Stimulated activated CD4-positive, alpha-beta T cell treated with anti-CD3 and anti-CD28 coated beads, Interleukin-15, amount 100 ng/mL, for 1 hour (primary cell): ENCODE measurements at places on chromosomes 4 and X.

DNA sequence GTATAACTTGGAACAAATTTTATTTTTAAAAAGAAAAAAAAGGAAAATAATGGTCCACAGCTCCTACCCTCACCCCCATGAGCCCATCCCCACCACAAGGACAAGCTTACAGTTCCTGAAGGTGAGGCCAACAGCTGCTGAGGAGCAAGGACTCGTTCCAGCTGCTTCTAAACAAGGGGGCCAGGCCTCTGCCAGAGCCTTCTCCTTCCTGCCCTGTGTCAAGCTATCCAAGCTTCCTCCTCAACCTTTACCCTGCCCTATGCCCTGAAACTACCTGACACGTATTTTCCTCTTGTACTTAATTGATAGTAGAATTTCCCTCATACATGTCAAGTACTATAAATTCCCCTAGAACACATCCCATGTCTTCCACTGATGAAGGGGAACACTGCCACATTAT, 8.8 kb downstream of the SH3D19 start:
- DNase-seq = no peak

GRCh38 chrX:65331371-65331770, 203.2 kb downstream of the LAS1L start:
- DNase-seq = no peak

DNA sequence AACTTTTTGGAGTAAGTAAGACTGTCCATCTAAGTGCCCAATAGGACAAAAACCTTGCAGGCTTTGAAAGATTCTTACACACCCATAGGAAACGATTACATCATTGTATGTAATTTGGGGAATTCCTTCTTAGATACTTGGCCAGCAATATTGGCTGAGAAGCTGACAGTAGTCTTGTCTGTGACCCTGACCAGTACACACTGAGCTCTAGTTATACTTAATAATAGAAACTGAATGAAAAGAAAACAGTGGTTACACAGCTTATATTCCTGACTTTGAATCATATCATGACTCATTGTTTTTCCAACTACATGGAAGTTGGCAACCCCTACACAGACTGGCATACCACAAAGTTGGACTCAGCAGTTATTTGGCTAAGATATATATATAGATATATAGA, 7.1 kb upstream of the TLR2 start:
- DNase-seq = no peak

DNA sequence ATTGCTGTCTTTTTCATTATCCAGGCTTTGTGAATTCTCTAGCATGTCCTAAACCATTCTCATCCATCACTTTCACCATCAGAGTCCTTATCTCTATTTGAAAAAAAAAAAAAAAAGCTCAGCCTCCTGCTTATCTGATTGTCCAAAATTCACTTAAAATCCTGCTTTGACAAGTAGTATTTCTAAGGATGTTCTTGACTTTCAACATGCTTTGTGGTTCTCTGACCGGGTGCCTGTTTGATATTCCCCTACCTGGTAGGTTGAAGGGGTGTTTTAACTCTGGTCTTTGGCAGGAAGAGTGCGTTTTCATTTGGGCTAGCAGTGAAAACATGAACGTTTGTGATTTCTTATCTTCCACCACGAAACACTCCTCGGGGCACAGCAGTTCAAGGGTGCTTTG, 17.3 kb upstream of the BBS12 start:
- no peak for DNase-seq

DNA sequence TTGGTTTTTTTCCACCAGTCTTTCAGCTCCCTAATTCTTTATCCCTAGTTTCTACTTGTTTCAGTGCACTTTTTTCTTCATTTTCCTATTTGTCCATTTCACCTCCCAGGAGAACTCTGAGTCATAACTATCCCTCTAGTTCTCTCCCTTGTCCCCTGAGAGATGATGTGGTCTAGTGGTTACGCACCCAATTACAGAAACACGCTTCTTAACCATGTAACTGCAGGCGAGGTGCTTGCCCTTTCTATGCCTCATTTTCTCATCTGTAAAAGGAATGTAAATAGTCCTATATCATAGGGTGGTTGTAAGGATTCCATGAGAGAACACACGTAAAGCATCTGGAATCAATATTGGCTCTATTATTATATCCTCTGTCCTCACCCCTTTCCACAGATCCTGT, 8.8 kb upstream of the GRPR start:
- no peak for DNase-seq

- no peak for DNase-seq
Measured at GRCh38 chr4:10534820-10535219, 77.6 kb upstream of the ZNF518B start.

DNA sequence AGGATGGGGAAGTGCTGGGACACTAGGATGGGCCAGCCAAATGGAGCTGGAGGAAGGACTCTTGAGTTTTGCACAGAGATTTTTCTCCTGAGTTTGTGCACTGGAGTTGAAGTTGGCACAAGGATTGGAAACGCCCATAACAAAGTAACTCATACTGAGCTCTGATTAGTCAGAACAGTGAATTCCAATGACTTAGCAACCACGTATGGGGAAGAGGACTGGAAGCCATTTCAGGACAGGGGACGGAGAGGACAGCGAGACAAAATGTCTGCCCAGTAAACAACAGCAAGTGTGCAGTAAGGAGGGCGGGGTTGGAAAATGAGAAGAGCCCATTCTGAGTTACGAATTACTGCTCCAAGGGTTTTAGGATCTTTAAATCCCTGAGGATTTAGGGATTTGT, 5.9 kb downstream of the RIPPLY1 start:
- DNase-seq = no peak

DNA sequence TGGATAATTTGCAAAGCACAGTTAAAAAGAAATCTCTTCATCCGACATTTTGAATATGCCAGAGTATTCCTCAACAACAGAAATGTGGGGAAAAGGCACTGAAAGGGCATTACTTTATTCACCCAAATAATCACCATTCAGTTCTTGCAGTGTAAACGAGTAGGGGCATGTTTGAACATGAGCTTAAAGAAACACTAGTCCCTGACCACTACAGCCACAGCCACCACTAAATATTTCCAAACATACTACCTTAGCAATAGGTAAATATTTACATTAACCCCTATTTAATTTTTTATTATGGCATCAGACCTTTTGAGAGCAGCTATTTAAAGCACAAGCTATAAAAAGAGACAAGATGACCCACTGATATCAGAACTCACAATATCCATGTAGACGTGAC, 27.6 kb downstream of the MCF2 start:
- no peak for DNase-seq

- no peak for DNase-seq
Measured at GRCh38 chr4:120071192-120071795, 4.6 kb upstream of the MAD2L1 start.

- DNase-seq = no peak
Measured at GRCh38 chr4:180615746-180616145, 1627.5 kb upstream of the TENM3 start.

DNA sequence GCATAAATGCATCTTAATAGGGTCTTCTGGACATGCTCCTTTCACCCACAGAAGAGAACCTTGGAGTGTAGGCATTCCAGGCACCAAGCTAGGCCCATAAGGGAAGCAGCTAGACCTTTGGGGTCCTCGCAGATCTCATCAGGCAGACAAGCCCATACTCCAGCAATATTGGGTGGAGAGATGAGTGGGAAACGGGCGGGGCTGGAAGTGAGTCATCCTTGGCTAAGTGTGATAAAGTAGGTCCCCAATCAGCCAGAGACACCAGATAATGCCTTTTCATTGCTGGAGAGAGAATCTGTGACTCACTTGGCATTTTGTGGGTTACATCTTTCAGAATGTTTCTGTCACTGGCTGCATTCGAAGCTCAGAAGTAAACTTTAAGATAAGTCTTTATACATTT, 133.3 kb upstream of the MBNL3 start:
- DNase-seq = no peak

DNA sequence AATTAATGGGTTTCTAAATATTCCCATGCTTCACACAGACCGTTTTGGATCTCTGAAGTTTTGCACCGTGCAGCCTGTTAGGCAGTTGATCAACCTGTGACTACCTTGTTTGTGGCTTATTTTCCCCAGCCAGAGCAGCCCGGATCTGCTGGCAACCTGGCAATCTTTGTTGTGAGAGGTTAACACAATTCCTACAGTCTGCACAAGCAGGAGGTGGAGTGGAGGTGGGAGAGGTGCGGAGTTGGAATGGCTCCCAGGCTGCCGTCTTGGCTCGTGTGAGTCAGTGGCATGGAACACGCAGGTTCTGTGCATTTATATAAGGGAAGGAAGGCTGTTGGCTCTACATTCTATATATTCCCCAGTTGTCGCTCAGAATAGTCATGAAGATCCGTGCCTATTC, 70.9 kb upstream of the STOX2 start:
- DNase-seq = no peak

DNA sequence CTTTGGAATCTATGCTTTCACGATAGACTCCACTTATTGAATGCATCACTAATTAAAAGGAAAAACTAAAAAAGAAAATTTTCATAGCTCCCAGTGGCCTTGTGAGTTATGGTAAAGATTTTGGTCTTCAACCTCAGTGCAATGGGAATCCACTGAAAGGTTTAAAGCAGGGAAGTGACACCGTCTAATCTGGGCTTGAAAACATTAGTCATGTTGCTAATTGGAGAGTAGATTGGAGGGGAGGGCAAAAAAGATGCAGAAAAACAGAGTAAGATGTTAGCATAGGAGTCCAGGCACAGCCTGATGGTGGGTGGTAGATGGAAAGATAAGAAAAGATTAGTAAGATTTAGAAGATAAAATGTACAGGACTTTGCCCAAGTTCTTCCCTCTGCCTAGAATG, 633.1 kb upstream of the FTHL17 start:
- DNase-seq = no peak

DNA sequence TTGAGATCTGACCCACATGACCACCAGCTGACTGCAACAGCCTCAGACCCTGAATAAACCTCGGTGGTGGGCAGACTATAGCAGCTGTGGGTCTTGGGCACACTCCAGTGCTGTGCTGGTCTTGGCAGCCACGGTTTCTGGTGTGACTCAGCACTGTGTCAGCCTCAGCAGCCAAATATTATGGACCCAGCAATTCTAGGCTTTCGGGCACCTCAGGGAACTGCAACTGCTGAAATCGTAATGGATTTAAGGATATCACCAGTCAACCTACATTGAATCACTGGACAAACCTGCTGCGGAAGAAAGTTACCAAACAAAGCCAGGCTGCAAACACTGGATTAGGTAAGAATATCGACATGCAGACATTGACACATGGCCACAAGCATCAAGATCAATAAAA, 10.5 kb upstream of the UBE2NL start:
- no peak for DNase-seq

DNA sequence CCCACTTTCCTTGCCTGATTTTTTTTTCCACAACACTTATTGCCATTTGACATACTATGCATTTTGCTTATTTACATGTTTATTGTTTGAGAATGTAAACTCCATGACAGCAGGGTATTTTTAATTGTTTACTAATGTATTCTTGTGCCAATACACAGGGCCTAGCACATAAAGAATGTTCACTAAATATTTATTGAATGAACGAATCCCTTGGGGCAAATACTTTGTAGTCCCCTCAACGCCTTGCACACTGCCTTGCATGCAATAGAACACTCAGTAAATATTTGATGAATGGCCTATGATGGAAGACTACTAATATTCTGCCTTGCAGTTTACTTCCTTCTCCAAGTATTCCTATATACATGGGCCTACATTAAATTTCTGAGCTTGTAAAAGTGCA, 1.4 kb upstream of the PRPS1 start:
- DNase-seq = no peak

DNA sequence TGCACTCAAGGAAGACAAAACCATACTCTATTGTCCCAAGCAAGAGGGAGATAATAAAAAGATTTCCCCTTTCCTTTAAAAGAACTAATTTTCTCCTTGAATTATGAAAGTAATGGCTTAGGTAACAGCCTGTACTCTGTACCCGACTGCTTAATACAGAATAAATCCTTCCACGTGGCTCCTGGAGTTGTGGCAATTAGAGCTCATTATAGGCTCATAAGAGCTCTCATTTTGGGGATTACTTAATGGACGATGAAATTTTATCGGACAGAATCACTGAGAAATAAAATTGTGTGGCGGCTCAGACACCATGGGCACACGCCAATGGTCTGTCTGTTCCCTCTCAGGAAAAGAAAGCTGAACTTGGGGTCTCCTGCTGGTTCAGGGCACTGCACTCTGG, 2.8 kb upstream of the GSX2 start:
- DNase-seq = no peak

DNA sequence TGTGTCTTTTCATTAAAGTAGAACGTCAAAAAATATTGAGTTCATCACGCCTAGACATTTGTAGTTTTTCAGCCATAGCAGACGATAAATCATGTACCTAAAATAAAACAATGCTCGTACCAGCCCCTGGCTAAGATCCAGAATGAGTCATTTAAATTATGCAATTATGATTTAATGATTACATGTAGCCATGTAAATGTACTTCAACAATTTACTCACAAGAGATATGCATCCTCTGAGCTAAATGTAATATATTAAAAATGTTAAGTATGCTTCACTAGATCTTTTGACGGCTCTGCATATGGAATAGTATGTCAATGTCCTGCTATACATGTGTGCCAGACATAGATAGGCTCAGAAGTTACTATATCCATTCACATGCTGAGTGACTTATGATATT, 1077.8 kb downstream of the ARAP2 start:
- no peak for DNase-seq

DNA sequence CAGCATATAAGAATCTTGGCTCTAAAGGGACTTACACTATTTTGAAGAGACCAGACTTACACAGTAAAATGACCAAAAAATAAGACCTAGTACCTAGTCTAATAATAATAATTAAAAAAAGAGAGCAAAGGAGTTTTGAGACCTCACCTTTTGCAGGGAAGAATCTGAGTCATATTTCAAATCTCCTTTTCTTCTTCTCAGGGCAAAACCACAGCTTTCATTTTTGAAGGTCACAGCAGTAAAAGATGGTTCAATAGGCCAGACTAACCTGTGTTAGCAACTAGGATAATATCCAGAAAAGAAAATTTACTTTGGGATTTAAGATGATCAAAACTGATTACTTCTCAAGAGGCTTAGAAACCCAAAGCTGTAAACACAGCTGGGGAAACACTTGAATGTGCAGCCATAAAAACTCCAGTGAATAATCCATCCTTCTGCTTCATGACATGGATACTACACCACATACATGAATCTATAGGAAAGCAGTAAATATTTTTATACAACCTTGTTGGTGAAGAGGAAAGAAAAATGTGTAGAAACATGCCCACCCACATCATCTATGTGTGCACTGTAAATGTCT, 25.9 kb upstream of the LNX1 start:
- DNase-seq = no peak

GRCh38 chr4:53676402-53676871, 85.2 kb upstream of the LNX1 start:
- no peak for DNase-seq

DNA sequence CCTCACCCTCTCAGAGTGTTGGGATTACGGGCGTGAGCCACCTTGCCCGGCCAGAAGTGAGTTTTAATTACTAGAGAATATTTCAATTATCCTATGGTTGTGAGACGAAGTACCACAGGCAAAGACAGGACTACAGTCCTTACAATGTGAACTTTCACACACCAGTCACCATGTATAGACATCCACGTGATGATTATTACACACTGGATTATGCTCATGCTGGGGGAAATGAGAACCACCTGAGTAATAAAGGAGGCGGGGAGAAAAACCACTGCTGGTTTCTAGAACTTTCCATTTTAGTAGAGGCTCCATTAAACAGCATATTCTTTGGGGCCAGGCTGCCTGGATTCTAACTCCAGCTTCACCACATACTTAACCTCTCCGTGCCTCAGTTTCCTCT, 42.5 kb upstream of the TLR2 start:
- DNase-seq = no peak

GRCh38 chrX:97619499-97619898, 735.8 kb downstream of the RPA4 start:
- DNase-seq = no peak

GRCh38 chrX:107978071-107978470, 4.1 kb downstream of the TEX13B start:
- DNase-seq = no peak
